Stimulated activated naive B cell treated with anti-CD40 and anti-IgM and Interleukin-4, amounts not matched to agents 10 μg/mL and 1 μg/mL and 100 μg/mL, for 72 hours (primary cell): ENCODE measurements at places on chromosomes 7 and 10.

- no peak for DNase-seq
- peaks cover 4% of the 10 kb centered on the region for H3K27me3 ChIP-seq
- no peaks in the 10 kb centered on the region for H3K36me3 ChIP-seq
- H3K27ac ChIP-seq = no peak overlapping the region
Observed at GRCh38 chr7:31027161-31027965, 24.7 kb upstream of the ADCYAP1R1 start.

DNA sequence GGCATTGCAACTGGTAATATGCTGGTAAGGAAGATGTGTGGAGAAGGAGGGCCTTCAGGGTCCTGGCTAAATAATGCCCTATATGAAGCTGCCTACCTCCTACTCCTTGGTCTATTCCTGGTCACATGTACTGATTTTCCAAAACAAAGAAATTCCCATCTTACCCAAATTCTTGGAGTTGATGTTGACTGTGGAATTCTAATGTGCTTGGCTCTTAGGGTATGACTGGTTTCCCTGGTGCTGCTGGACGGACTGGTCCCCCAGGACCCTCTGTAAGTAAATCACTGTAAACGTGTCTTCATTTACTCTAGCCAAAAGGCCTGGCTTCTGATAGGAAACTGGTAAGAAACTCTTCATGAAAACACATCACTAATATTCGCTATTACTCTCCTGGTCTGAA is 27.0 kb downstream of the COL1A2 start:
- peaks cover 3% of the 10 kb centered on the region for H3K36me3 ChIP-seq
- no peak for DNase-seq
- H3K27ac ChIP-seq = no peak overlapping the region
- no peaks in the 10 kb centered on the region for H3K4me1 ChIP-seq

GRCh38 chr10:63267414-63268148 is 134.5 kb downstream of the NRBF2 start:
- no peaks in the 10 kb centered on the region for H3K27me3 ChIP-seq
- peaks cover 12% of the 10 kb centered on the region for H3K36me3 ChIP-seq
- DNase-seq = no peak
- H3K27ac ChIP-seq = peak overlapping the region; percentile 97
- peaks cover 5% of the 10 kb centered on the region for H3K4me1 ChIP-seq
- peak overlapping the region; percentile 94 for H3K4me3 ChIP-seq

DNA sequence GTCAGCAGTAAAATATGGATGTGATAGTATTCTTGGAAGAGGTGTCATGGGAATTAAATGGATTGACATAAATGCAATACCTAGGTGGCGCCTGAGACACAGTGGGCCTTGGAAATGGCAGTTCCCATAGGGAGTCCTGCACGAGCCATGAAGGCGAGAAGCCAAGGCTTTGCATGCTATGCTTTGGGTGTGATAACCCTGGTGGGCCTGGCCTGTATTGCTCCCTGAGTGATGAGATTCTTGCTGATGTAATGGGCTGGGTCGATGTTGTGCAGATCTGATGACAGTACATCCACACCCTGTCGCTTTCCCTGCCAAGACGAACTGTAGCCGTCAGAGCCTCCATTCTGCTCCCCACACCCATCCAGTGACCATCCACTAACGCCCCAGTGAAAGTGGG is 46.4 kb downstream of the CREB5 start:
- peaks cover 1% of the 10 kb centered on the region for H3K27me3 ChIP-seq
- no peak overlapping the region for H3K4me3 ChIP-seq
- H3K4me1 ChIP-seq = no peaks in the 10 kb centered on the region
- no peak for DNase-seq

DNA sequence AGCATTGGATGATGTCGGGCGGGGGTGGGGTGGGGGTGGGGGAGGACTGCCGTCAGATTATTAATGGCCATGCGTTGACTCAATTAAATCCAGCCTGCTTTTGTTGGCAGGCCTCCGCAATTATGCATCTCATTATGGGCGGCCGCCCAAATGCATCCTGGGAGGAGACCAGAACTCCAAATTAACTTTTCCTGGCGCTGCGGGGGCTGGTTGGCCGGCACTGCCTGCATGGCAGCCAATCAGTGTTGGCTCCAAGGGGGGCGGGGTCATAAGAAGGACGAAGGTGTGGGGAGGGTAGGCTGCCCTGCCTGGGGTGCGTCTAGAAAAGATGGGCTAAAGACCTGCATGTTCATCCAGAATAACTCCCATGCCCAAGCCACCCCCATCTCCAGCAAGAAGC is 83.9 kb upstream of the PAX2 start:
- DNase-seq = no peak
- peaks cover 4% of the 10 kb centered on the region for H3K4me1 ChIP-seq
- no peak overlapping the region for H3K4me3 ChIP-seq
- H3K27ac ChIP-seq = no peak overlapping the region

DNA sequence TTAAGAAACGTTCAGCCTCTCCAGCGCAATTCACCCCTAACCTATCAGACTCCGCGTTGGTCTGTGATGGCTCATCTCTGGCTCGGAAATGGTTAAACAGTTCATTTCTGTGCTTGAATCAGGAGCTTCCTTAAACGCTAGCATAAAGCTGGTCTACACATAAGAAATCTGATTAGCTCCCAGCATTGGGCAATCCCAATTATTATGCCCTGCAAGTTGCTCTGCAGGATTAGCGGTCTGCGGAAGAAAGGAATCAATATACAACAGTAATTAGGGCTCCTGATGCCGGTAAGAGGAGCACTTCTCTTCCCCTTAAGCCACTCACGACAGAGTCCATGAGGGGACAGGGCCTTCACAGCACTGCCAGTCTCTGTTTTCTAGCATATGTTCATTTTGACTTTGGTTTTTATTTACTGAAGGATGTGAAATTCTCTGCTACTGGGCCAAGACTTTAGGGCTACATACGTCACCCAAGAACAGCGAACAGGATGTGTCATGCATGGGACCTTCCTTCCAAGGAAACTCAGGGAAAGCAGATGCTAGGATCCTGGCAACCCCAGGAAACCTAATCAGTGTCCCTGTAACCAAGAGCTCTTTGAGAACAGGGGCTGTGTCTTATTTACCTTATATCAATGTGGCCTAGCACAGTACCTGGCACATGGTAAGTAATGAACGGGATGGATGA is 324.4 kb downstream of the KCNMA1 start:
- H3K27ac ChIP-seq = no peak overlapping the region
- no peaks in the 10 kb centered on the region for H3K4me1 ChIP-seq
- H3K27me3 ChIP-seq = peaks cover 23% of the 10 kb centered on the region
- DNase-seq = no peak

DNA sequence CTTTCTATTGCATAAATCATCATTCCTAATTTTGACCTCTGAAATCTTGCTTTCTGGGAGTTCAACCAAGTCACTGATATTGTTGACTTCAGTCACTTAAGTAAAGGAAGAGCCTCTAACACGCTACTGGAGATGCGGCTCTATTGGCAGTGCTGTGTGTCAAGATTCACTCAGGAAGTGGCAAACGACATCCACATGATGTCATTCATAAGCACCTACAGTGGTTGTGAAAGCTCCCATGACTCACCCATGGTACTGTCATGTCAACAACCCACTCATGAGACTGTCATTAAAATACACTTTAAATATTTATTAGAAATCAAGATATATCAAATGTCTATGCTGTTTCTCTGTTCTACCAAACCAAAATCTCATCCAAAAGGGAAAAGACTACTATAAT is 52.5 kb upstream of the LHFPL3 start:
- no peaks in the 10 kb centered on the region for H3K4me1 ChIP-seq
- H3K27ac ChIP-seq = no peak overlapping the region
- no peaks in the 10 kb centered on the region for H3K36me3 ChIP-seq
- peaks cover under 1% of the 10 kb centered on the region for H3K27me3 ChIP-seq
- DNase-seq = no peak
- H3K4me3 ChIP-seq = no peak overlapping the region

DNA sequence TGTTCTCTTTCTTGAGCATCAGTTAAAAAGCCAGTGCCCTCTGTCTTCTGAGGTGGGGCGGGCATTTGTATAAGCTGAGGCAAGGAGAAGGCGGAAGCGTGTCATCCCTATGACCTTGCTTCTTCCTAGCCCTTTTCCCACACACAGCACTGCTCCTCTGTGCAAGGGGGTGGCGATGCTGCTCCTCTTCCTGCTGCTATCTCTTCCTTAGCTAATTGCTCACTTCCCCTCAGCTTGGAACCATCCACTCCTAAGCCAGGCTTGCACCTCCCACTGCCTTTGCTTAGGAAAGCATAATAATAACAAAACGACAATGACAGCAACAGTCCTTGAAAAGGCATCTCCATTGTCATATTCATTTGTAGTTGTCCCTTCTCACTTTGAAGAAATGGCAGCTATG is 366.9 kb downstream of the PHTF2 start:
- no peak overlapping the region for H3K4me3 ChIP-seq
- H3K27ac ChIP-seq = no peak overlapping the region
- H3K4me1 ChIP-seq = no peaks in the 10 kb centered on the region
- no peaks in the 10 kb centered on the region for H3K27me3 ChIP-seq
- no peak for DNase-seq
- no peaks in the 10 kb centered on the region for H3K36me3 ChIP-seq

DNA sequence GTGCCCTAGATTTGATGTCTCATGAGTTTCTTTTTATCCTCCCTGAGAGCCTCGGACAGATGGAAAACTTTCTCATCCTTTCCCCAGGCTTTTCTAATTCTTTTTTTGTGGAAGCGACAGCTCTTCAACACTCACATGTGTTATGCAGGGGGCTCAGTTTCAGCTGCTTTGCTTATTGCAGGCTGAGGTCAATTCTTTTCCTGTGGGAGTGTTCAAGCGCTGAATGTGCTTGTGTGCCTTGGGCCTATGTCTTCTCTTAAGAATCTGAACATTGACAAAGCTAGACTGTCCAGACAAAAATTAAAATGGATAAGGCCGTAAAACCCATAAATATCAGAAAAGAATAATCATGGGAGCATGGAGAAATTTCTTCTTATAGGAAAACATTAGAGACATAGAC is 125.2 kb upstream of the STEAP4 start:
- H3K4me3 ChIP-seq = no peak overlapping the region
- no peaks in the 10 kb centered on the region for H3K27me3 ChIP-seq
- no peak overlapping the region for H3K27ac ChIP-seq

DNA sequence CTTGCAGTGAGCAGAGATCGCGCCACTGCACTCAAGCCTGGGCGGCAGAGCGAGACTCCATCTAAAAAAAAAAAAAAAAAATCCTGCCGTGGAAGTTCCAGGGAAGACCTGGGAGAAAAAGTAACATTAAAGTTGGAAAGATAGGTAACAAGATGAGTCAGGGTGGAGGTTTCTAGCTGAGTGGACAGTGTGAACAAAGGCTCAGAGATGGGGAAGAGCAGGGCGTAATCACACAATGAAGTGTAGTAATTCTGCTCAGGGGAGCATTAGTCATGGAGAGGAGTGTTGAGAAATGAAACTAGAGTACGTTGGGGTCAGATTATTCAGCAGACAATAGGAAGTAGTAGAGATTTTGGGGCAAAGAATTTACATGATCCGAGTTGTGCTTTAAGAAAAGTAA is 21.6 kb upstream of the WASL start:
- H3K4me1 ChIP-seq = peaks cover 2% of the 10 kb centered on the region
- no peak for DNase-seq
- H3K27ac ChIP-seq = peak overlapping the region; percentile 86
- no peaks in the 10 kb centered on the region for H3K36me3 ChIP-seq
- H3K4me3 ChIP-seq = no peak overlapping the region
- peaks cover 40% of the 10 kb centered on the region for H3K27me3 ChIP-seq

- DNase-seq = no peak
- H3K36me3 ChIP-seq = peaks cover 42% of the 10 kb centered on the region
- H3K27me3 ChIP-seq = no peaks in the 10 kb centered on the region
- H3K4me3 ChIP-seq = no peak overlapping the region
Observed at GRCh38 chr7:152137476-152138025, 112.1 kb downstream of the GALNT11 start.

GRCh38 chr7:150755473-150756099 is 18.4 kb downstream of the GIMAP5 start:
- no peak overlapping the region for H3K4me3 ChIP-seq
- peaks cover 8% of the 10 kb centered on the region for H3K27me3 ChIP-seq
- H3K4me1 ChIP-seq = peaks cover 6% of the 10 kb centered on the region
- H3K36me3 ChIP-seq = no peaks in the 10 kb centered on the region
- no peak for DNase-seq

- DNase-seq = no peak
- peaks cover 21% of the 10 kb centered on the region for H3K36me3 ChIP-seq
- H3K4me1 ChIP-seq = no peaks in the 10 kb centered on the region
- H3K27me3 ChIP-seq = no peaks in the 10 kb centered on the region
- H3K27ac ChIP-seq = no peak overlapping the region
- no peak overlapping the region for H3K4me3 ChIP-seq
Observed at GRCh38 chr7:11006291-11006690, 32.6 kb downstream of the PHF14 start.

DNA sequence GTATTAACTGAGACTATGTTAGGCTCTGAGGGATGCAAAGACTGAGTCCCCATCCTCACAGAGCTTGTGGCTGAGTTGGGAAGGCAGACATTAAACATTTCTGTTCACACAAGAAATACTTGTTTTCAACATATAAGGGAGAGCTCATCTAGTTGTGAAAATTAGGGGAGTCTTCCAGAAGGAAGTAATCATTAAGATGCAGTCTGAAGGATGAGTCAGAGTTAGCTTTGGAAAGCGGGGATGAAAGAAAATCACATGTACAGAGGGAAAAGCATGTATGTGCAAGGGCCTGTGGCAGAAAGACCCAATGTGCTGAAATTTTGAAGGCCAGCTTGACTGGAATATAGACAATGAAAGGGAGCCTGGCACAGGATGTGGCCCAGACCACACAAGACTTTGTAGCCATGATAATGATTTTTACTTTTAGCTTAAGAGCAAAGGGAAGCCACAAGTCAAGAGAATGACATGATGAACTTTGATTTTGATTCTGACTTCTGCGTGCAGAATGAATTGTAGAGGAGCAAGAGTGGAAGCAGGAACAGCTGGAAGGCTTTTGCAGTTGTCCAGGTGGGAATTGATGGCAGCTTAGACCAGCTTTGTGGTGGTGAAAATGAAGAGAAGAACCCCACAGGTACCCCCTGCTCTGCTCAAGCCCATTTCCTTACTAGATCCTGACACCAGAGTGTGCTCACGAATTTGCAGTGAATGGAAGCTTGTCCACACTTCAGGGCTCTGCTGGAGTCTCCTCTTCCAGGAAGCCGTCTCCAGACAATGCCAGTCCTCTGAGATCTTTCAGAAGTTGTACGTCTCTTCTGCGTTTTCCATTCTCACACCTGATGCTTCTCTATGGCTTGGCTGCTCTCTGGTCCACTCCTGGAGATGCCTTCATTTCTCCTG is 115.6 kb downstream of the ATXN7L1 start:
- H3K36me3 ChIP-seq = no peaks in the 10 kb centered on the region
- H3K4me3 ChIP-seq = no peak overlapping the region

DNA sequence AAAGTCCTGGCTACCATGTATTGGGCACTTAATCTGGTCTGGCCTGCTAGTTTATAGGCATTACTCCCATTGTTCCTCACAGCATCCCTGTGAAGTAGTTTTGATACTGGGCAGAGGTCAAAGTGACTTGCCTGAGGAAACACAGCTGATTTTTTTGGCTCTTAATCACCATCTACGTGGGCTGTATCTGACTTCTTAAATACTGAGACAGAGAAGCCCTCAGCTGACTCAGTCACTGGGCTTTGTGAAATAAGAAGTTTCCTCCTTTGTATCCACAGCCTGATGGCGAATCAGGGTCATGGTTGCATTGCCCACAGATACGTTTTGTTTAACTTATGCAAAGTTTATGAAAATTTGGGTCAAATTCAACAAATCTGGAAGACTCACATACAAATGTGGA is 13.2 kb downstream of the TACR2 start:
- no peak overlapping the region for H3K4me3 ChIP-seq
- peaks cover 43% of the 10 kb centered on the region for H3K36me3 ChIP-seq
- DNase-seq = no peak
- H3K4me1 ChIP-seq = peaks cover 7% of the 10 kb centered on the region
